ENCODE measurements at places on chromosomes 3 and 15.

- DNase-seq: no peak
Measured at GRCh38 chr3:52026041-52026440, 30.3 kb downstream of the DUSP7 start.

GRCh38 chr3:25783661-25784512 is 644 bp upstream of the NGLY1 start:
- peak; percentile 88 for DNase-seq

DNA sequence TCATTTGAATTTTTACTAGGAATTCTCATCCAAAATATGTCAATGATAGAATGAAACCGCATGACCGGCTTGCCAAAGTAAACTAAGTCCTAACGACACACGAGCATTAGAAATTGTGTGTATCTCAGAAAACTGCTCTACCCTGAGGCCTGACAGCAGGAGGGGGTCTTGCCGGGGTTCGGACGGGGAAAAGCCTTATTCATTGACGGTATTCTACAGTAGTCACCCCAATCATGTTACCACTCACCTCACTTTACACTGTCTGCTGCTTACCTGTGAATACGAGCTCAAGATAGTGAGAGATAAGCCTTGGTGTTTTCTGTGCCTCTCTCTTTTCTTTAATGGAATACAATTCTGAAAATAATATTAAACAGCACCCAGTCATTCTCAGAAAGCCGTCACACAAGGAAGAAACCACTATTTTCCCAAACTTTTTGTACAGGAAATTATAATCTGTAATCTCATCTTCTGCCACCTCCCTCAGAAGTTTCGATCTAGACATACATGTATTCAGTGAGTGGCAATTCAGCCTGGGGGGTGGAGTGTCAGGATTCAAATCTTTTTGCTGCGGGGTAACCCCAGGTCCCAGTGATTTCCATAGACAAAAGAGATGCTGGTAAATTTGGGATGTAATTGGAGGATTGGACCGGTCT is 492 bp upstream of the FAM43A start:
- DNase-seq: no peak

DNA sequence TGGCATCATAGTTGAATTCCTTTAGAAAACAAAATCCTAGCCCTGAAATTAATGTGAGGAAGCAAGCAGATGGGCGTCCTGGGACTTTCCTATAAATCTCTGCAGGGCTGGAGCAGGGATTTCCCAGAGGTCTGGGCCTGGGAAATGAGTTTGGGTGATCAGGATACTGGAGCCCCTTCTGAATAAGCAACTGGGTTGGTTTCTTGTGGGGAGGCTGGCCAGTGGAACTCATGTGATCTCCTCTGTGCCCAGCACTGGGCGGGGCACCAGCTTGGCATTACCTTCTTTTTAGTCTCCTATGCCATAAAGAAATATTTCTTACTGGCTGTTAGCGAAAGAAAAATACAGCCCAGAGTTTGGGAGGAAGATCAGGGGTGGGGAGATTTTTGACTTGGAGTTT is 1.7 kb downstream of the THSD4 start:
- no peak for DNase-seq

- no peak for DNase-seq
Measured at GRCh38 chr3:24302396-24302795, 192.3 kb downstream of the THRB start.

DNA sequence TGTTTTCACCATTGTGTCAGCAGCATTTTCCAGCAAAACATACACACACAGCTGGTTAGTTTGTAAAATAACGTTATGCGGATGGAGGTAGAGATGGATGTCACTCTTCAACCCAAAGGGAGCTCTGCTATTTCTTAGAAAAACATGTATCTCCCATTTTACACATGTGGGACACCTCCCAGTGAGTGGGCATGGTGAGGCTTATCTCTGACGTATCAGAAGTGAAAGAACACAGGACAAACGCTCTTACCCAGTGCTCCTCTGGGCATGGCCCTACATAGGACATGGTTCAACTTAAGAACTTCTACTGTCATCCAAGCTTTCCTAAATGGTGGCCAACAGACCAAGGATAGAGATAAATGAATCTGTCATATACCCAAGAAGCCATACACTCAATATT is 2.1 kb downstream of the FAM240A start:
- DNase-seq: no peak

DNA sequence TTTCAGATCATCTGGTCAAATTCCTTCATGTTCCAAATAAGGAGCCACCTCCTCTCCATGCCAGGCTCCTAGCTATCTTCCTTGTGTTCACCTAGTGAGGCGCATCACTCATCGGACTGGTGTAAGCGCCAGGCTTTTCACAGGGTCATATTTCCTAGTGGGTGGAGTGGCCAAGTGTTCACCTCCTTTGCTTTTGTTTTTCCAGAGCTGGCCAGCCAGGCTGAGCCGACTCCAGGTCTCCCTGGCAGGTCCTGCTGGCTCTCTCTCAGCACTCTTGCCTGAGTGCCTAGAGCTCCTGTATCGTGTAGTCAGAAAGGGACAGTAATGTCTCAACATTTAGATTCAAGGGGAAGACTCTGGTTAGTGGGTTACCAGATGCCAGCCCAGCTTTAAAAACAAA is 31.0 kb downstream of the HEG1 start:
- DNase-seq: no peak

DNA sequence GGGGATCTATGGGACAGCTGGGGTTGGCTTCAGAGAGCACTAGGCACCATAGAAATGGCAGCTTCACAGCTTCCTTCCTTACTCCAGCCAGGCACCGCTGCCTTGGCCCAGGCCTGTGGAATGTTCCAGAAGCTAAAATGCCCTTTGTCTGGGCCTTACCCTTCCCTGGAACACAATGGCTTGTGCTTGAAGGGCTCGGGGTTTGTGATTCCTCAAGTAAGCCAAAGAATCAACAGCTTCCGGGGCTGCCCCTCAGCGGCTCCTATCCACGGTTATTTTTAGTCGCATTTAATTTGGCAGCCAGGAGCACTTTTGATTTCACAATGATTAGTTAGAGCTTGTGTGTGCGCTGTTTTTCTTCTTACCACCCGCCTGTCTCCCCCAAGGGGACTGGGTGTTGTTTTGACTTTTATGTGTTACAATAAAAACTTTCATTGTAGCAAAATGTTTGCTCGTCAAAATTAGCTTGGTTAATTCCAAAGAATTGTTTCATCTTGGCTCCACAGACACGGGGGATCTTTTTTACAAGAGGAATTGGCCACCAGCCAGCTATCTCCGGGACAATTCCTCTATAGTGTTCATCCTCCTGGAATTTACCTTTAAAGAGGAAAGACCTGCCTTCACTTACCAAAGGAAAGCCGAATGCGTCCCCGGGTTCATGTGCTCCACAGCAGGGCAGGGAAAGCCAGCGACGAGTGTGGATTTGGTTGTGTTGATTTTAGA is 73.8 kb downstream of the TLE3 start:
- peak; percentile 74 for DNase-seq

DNA sequence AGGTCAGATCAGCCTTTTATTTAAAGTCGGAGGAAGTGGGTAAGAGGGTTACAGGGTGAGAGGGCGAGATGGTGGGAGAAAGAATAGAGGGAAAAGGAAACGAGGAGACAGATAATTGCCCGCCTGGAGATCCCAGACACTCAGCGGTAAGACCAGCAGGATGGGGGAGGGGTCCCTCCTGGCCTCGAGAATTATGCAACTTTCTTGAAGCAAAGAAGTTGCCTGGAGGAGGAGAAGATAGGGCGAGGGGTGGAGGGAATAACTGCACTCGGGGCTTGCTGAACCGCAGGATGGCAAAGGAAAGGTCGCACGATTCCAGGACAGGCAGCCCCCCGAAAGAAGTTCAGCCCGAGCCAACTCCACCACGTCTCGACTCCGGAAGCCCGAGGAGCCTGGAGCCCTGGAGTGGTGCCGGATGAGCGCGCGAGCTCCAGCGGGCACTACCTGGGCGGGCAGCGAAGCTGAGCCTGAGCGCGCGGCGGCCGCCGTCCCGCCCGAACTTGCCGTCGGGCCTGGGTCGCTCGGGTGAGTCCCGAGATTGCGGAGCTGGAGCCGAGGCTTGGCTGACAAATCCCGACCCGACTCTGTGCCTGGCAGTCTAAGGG is 402 bp downstream of the WWTR1 start:
- no peak for DNase-seq

DNA sequence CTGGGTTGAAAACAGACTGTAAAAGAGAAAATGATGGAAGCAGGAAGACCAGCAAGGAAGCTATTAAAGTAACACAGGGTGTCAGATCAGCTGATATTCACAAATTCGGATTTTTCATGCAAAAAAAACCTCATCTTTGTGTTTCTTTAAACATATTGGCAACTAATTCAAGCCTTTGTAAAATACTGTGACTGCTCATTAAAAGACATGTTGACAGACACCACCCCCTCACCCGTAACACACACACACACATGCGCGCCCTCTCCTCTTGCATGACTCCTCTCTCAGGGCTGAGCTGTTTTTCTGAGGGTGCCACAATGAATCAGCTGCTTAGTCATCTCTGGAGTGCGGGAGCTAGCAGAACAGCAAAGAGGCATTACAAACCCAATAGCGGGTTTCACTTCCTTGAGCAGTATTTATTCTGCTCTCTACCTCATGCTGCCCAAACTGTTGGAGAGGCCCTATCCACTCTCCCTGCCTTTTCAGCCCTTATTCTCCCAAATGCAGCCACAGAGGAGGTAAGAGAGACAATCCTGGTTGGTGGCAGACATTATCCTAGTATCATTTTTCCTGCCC is 35.8 kb upstream of the CCDC80 start:
- peak; percentile 42 for DNase-seq

GRCh38 chr3:162142511-162142910 is 645.9 kb downstream of the OTOL1 start:
- DNase-seq: no peak

- DNase-seq: no peak
Measured at GRCh38 chr3:118636841-118637240, 397.8 kb downstream of the IGSF11 start.
